NCI-H1436 treated with DMSO at 0.1 percent for 48 hours (cell line): ENCODE measurements at places on chromosomes 12 and 14.

- DNase-seq: no peak
Measured at GRCh38 chr12:131116468-131117117, 162.9 kb downstream of the ADGRD1 start.

DNA sequence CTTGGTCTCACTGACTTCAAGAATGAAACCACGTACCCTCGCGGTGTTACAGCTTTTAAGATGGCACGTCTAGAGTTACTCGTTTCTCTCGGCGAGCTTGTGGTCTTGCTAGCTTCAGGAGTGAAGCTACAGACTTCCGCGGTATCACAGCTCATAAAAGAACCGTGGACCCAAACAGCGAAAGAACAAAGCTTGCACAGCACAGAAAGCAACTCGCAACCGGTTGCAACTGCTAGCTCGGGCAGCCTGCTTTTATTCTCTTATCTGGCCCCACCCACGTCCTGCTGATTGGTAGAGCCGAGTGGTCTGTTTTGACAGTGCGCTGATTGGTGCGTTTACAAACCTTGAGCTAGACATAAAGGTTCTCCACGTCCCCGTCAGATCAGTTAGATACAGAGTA is 4.2 kb upstream of the CLEC4C start:
- no peak for DNase-seq

DNA sequence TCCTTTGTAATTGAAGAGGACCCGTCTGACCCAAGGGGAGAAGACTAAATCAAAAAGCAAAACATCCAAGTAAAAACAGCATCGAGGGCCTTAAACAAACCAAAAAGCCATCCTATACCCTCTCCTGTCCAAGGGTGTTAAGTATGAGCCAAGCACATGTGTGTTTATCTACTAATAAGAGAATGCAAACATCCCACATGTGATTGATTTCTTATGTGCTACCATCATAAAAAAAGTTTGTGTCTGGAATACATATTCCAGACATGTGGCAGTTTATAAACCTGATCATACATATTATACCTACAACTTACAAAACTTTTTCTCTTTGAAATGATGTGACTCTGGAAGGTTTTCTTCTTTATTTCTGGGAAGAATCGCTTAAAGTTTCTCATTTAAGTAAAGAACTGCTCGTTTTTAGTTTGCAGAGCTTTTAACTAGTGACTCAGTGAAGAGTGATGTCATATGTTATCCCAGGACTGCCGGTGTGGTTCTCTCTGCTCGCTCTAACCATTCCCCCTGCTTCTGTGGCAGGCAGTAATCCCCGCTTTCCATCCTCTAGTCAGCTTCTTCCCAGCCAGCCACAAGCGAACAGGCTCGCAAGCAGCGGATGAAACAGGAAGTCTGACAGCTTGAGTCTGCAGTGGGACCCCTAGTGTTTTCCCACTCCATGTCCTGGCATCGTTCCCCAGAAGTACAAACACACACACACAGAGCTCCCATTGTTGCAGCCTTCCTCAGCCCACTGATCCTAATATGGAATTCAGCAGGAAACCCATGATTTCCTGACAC is 431 bp upstream of the RHOJ start:
- no peak for DNase-seq

DNA sequence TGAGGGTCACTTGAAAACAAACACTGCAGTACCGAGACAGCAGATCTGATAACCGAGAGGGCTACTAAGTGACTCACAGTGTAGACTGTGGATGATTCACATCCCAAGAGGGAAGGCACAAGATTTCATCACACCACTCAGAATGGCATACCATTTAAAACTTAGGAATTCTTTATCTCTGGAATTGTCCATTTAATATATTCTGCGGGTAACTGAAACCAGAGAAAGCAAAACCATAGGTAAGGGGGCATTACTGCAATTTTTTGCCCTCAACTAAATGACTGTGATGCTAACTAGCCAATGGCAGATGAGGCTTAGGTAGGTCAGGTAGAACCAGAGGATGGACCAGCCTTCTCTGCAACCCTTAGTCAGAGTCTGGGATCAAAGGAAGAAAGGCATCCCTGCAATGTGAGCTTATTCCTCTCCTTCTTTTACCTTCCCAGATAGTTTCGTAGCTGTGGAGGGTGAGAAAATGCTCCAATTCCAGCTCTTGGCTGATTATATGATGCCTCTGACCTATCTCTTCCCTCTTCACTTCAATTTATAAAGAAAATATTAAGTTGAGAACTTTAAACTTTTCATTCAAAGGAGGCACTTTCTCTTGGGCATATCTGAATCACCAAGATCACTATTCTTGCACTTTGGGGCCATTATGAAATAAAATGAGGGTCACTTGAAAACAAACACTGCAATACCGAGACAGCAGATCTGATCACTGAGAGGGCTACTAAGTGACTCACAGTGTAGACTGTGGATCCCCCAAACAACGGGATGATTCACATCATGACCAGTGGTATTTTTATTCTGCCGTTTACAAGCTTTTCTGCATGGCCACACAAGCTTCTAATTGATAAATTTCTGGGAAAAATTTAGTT is 6.8 kb downstream of the ART4 start:
- no peak for DNase-seq
